ENCODE measurements at places on chromosomes 16 and 17.

GRCh38 chr17:39196808-39197291 lies 619 bp downstream of the CACNB1 start:
- DNase-seq = no peak

GRCh38 chr16:46937536-46937935 lies 35.9 kb downstream of the DNAJA2 start:
- peak; percentile 78 for DNase-seq

- DNase-seq = no peak
Observed at GRCh38 chr16:83031524-83031923, 404.8 kb downstream of the CDH13 start.

- DNase-seq = no peak
Observed at GRCh38 chr17:48195910-48196309, 88.3 kb downstream of the SNX11 start.

DNA sequence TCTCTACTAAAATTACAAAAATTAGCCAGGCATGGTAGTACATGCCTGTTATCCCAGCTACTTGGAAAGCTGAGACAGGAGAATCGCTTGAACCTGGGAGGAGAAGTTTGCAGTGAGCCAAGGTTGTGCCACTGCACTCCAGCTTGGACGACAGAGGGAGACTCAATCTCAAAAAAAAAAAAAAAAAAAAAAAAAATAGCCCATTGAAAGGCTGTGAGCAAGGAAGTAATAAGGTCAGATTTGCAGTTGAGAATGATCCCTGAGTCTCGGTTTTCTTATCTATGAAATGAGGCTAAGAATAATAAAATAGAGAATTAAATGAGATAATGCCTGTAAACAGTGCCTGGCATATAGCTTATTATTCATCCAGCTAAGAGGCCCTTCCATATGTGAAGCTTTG lies 1.3 kb upstream of the PDK2 start:
- no peak for DNase-seq

DNA sequence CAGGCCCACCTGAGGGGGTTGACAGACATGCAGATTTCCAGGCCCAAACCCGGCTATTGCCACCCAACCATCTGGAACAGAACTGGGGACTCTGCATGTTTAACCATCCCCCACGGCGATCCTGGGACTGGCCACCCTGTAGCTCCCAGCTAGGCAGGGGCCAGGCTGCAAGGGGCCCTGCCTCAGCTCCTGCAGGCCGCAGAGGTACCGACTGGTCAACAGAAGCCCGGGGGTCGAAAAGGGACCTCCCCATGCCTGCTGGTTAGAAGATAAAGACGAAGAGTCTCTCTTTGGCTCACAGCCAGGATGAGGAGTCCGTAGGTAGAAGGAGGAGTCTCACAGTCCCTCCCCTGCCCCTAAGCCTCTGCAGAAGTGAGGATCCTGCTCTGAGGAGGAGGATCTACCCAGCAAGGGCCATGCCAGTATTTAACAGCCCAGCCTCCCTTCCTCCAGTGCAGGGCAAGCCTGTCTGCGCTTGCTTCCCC lies 223.4 kb upstream of the TNRC6C start:
- DNase-seq = peak; percentile 39

DNA sequence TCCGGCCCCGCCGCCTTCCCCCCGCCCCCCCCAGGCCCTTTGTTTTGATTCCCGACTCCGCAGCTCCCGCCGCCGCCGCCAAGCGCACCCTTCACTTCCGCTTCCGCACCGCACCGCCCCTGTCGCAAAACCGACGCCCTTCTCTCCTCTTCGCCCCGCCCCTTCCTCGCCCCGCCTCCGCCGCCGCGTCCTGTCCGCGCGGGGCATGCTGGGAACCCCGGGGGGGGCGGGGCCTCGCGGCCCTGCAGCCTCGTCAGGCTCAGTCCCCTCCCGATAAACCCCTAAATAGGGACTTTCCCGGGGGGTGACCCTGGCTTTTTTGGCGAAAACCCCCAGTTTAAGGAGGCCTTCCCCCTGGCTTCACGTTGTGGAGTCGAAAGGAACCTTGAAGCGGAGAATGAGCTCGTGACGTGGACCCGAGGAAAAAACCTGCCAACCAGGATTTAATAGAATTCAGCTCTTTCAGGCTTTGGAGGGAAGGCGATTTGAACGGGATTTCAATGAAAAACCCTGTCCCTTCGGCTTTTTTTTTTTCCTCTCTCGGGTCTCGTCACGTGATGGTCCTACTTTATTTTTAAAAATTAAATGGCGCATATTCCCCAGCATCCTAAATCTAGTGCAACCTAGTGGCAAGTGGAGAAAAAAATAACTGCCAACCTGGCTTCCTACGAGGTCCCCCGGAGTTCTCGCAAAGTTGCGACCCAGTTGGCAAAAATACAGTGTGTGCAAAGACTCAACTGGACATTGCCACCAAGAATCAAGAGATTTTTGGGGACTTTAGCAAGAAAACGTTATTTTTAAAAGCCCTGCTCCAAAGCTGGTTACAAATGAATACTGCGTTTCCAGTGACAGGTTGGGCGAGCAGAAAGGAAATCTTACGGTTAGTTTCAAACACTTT lies at the start of gene MARF1:
Gene MARF1, minus strand, starts transcription at position 107 of the 898 bp plus-strand sequence. CDS start 3,921 bp downstream, outside the sequence.
- DNase-seq = peak; percentile 97

DNA sequence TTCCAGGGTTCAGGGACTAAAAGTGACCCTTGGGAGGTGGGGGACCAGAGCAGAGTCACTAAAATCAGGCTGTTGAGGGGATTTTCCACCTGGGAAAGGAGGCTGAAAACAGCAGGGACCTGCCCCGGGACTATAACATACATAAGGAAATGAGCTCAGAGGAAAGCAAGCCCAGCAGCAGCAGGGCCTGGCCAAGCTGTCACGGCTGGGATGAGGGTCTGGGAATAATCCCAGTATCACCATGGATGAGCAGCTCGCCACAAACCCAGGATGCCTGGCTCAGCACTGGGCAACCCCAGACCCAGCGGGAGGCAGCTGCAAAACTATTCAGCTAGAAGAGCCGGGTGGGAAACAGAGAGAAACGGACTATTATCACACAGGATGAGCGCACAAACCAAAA lies 72.4 kb downstream of the RPH3AL start:
- no peak for DNase-seq

Data from OCI-M1 (cell line).